ENCODE measurements at places on chromosomes 5 and 9.

DNA sequence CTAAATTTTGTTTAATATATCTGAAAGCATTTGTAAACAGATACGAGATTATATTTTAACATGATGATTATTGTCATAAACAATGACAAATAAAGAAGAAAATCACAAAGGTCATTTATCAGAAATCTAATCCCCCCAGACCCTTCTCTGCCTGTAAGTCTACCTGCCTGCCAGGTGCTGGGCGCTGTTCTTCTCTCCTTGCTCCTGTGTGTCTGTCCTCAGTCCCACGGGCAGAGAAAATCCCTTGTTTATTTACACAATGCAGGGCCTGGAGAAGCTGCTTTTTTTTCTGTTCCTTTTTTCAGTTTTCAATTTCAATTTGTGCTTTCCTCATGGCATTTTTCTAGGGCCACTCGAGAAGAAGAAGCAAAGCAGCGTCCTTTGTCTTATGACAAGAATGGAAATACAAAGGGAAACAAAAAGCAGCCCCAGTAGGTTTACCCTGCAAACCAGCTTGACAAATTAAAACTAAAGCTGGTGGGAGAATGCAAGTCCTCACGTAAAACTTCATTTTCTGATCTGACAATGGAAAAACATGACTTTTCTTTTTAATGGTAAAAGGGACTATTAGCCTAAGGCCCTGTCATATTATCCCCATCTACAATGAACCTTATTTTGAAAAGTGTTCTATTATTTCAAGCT is 282.4 kb upstream of the KLF9 start:
- DNase-seq, result no peak

DNA sequence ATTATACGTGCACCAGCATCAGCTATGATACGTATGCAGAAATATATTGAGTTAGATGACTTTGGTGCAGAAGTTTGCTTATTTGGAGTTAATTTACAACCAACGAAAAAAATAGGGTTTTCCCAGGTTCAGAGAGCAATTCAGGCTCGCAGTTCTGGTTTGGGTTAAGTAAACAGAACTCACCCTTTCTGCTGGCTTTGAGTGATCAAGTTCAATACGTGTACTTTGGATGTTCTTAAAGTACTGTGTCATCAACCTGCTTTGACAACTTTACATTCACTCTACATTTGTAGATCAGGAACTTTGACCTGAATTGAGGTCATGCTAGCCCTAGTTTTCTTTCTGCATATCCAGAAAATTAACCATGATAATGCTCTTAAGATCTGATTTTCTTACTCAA is 40.7 kb downstream of the ACOT12 start:
- DNase-seq, result no peak

DNA sequence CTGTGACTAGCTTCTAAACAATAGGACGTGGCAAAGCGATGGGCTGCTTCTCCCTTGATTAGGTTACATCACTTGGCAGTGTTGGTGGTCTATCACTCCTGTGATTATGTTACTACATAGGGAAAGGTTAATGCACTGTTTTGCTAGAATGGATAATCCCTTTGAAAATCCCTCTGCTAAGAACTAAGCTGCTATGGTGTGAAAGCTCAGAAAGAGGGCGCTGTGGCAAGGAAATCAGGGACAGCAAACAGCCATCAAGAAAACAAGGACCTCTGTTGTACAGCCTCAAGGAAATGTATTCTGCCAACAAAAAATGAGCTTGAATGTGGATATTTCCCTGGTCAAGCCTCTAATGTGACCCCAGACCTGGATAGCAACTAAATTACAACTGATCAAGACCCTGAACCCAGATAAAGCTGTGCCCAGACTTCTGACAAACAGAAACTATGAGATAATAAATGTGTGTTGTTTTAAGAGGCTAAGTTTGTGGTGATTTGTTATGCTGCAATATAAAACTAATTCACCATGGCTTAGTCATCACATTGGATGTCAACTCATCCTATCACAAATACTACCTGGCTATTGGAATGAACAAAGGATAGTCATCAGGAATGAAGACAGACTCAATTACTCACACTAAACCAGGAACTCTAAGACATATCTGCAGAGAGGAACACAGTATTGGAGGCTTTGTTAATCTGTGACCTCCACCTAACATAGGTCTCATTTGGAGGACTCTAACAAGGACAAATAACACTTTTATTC is 1215.9 kb downstream of the EFNA5 start:
- no peak for DNase-seq

DNA sequence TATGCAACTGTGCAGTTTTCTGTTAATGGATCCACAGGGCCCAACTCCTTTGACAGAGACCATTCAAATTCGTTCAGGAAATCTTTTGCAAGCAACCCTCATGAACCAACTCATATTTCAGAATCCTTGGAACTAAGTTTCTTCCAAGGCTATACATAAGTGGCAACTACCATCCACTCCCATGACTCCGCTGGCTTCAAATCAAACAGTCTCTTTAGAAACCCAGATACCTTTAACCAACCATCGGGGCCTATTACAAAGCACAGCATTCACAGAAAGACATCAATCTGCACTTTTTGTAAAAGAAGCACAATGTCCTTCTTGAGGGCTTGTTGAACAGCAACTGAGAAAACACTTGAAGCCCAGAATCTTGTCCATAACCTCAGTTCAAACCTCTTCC is 526.9 kb downstream of the DTWD2 start:
- DNase-seq, result no peak

GRCh38 chr9:12185856-12186255 is 507.3 kb upstream of the TYRP1 start:
- DNase-seq, result no peak

GRCh38 chr5:120778491-120779484 is 314.7 kb downstream of the PRR16 start:
- DNase-seq, result no peak

- no peak for DNase-seq
Observed at GRCh38 chr9:130330202-130330862, 64.8 kb downstream of the HMCN2 start.

GRCh38 chr5:179124853-179125788 is 64.9 kb downstream of the ZNF354C start:
- DNase-seq, result no peak

GRCh38 chr9:26228273-26228672 is 550.0 kb upstream of the TUSC1 start:
- no peak for DNase-seq

GRCh38 chr5:10352430-10353240 is 860 bp upstream of the MARCHF6 start:
- DNase-seq, result no peak

DNA sequence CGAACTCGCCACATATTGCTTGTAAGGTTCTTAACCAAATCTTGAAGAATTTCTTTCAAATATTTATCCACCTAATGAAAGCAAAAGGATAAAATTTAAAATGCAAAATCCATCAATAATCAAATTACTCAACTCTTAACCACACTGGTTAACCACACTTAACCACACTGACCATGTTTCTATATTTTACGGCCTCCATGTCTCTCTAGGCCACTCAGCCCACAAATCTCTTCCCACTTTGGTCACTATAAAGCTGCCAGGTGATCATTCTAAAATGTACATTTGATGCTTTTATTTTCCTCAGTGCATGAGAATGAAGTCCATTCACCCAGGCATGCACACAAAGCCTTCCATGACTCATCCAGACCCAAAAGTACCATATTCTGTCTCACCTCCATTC is 56.4 kb upstream of the OR2K2 start:
- no peak for DNase-seq

DNA sequence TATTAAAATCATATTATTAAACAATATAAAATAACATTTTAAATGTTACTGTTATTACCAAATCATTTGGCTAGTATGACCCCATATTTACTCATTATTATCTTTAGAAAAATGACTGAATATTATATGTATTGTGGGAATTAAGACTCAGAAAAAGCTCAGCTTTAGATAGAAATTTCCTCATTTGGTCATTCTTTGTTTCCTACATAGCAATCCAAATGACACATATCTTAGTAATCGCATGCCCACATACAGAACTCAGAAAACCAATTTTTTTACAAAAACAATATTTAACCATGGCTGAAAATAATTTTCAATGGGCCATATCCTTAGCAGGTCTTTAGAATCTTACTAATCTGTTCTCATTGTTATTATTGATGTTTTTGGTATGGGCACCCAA is 53.8 kb upstream of the TSLP start:
- DNase-seq, result no peak

DNA sequence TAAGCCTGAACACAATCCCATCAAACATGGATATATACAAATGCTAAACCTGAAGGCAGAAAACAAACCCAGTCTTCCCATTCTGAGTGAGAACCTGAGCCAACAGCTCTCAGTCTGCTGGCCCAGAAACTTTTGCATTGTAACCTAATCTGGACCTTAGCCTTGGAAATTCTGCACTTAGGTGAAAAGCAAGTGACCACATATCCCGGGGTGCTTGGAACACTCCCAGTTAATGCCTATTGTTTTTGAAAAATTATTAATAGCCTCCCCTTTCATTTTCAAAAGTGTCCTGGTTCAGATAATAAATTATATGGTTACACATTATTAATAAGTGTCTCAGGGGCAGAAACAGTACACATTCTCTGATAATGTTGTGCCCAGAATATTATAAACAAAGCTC is 228.3 kb upstream of the TARS1 start:
- DNase-seq, result no peak

GRCh38 chr5:85646036-85646435 is 971.7 kb upstream of the COX7C start:
- DNase-seq, result no peak

DNA sequence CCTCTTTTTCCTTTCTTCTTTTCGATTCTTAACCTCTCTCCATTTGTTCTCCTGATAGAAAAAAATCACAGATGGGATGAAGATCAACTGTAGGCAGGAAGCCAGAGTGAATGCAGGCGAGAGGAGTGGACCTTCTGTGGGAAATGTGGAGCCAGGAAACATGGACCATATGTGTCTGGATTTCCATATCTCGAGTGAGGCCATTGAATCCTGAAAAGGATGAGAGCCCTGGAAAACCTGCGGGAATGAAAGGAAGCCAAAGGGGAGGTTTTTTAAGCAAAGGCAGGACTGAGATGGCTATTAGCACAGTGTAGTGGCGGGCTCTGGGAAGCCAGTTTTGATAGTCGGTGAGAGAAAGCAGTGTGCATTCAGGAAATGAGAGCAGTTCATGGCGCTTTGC is 139.5 kb upstream of the C9orf72 start:
- no peak for DNase-seq

DNA sequence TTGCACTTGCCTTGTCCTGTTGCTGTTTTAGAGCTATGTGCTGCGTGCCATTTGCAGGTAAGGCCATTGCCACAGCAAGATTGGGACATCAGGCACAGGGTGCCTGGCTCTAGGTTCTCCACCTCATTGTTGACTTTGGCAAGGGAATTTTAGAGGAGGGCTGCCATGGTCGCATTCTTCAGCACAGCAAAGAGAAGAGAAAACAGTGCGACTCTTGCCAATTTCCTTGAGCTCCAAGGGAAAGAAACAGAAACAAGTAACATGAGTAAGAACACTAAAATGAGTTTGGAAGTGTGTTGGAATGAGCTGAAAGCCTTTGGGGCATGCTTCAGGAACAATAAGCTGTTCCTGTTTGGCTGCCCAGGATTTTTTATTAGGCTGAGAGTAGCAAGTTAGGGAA is 188.1 kb upstream of the IL12B start:
- peak; percentile 87 for DNase-seq

- DNase-seq, result no peak
Observed at GRCh38 chr5:129857116-129857515, 47.1 kb upstream of the CHSY3 start.

- no peak for DNase-seq
Observed at GRCh38 chr5:40618926-40619325, 60.8 kb upstream of the PTGER4 start.

GRCh38 chr9:131333771-131334628 is 44.5 kb downstream of the PLPP7 start:
- DNase-seq, result no peak

GRCh38 chr5:150653145-150653761 is 7.8 kb upstream of the MYOZ3 start:
- DNase-seq, result no peak

GRCh38 chr9:75906531-75906930 is 16.1 kb downstream of the PCSK5 start:
- DNase-seq, result no peak

DNA sequence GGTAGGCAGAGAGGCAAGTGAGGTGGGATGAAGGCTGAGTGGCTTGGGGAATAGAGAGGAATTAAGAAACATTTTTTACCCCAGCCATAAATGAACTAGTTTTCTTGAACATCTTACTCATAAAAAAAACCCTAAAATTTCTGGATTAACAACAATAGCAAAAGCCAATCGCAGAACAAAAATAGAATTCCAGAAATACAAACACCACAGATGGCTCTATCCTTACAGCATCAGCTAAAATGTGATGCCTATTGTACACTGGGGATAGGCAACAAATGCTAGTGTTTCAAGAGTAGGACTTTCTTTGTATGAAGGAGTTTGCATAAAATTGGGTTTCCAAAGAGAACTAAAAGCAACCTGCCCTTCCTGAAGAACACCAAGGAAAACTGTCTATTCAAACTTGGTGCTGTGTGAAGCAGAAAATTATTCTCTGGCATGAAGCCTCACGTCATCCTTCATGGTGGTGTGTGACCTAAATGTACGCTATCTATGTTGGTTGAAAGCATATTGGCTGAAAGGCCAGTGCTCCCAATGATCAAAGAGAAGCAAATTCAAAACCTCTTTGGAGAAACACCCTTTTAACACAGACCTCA is 82.9 kb downstream of the JAKMIP2 start:
- DNase-seq, result no peak

- no peak for DNase-seq
Observed at GRCh38 chr9:15191378-15191777, 115.6 kb downstream of the TTC39B start.

GRCh38 chr9:76873056-76873792 is 32.7 kb downstream of the PRUNE2 start:
- no peak for DNase-seq

- no peak for DNase-seq
Observed at GRCh38 chr5:147712019-147712418, 70.5 kb downstream of the JAKMIP2 start.

GRCh38 chr5:164256351-164256750 is 750.9 kb downstream of the MAT2B start:
- DNase-seq, result no peak

- no peak for DNase-seq
Observed at GRCh38 chr9:14058325-14058688, 255.6 kb downstream of the NFIB start.

DNA sequence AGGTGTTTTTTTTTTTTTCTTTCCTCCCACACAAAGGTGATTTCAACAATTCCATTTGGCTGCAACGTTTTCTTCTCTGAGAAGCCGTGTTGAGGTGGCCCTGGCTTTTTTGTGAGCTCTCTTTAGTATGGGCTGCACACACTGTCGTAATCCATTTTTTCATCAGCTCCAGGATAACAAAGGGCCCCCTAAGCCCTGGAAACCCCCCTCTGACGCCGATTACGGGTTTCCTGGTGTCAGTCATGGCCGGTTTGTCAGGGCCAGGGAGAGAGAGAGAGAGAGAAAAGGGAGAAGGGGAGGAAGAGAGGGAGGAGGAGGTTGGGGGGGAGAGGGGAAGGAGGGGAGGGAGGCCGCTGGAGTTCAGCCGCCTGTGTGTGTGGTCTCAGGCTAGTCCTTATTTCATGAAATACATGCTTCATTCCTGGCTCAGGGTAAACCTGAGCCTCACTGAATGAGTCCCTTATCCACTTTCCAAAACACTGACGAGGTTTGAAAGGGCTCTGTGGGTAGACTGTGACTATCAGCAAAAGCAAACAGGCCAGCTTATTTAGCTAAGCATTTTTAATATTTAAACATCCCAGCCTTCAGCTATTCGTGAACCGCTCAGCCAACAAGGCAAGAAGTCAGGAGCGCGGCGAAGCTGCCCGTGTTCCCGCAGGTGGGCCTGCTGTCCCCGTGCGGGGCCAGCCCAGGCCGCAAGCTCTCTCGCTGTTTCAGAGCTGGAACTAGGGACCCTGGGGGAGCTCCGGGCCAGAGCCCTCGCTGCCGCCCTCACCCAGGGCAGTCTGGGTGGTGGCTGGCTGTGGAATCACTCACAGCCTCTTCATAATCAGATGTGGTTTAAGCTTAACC is 172.8 kb downstream of the ERCC6L2 start:
- peak; percentile 73 for DNase-seq
